GM12892 (cell line): ENCODE measurements at places on chromosomes 12 and 14.

GRCh38 chr12:67671892-67672291, 23.3 kb downstream of the DYRK2 start:
- no peak for DNase-seq

DNA sequence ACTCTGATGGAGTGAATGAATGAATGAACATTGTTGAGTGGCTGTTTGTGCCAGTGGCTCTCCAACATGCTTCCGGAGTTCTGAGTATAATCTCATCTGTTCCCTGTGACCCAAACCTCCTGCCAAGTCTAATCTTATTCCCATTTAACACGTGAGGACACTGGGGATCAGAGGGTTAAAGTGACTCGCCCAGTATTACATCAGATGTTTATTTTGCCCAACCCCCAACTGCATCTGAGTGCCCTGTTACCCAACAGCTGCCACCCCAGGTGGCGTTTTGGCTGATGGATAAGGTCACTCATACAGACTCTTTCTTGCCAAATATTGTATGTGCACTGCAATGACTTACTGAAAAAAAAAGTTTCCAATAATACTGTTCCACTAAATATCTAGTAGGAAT, 210.9 kb downstream of the EXOC5 start:
- no peak for DNase-seq

DNA sequence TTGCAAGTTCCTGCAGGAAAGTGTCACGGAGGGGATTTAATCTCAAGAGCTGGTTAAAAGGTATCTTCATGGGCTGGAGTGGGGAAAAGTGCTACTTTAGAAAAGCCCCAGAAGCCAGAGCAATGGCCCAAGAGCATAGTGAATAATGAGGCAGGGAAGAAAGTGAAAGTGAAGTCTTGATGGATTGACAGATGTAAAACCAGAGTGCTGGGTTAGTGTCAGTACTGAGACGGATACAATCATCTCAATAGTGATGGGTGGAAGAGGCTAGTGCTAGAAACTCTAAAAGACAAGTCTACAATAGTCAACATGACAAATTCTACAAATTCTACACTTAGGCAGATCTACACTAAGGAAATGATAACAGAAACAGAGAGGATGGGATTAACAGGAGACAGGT, 68.1 kb downstream of the CIT start:
- no peak for DNase-seq

GRCh38 chr12:116476227-116476822, 82.9 kb upstream of the MAP1LC3B2 start:
- no peak for DNase-seq

GRCh38 chr12:32240162-32240561, 133.5 kb downstream of the BICD1 start:
- DNase-seq, result no peak

DNA sequence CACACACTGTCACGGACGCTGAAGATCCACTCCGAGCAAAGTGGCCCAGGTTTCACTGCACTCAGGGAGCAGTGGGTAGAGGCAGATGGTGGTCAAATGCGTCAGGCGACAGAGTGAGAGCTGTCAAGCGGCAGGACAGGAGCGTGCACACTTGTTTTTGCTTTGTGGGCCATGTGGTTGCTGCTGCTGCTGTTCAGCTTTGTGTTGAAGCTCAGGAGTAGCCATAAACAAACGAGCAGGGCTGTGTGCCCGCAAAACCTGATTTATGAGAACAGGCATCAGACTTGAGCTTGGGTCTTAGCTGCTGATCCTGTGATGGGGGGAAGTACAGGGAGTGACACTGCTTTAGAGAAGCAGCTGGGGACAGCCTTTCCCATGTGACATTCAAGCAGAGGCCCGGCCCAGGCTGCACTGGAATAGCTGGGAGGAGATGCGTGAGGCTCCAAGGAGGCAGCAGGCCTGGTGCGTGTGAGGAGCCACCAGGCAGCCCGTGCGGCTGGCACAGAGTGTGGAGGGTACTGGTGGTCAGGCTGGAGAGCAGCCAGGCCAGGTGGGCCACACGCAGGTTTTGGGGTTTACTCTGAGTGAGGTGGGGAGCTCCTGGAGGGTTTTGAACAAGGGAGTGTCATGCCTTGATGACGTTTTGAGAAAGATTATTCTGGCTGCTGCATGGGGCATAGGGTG, 31.1 kb upstream of the ASPG start:
- DNase-seq, result no peak

DNA sequence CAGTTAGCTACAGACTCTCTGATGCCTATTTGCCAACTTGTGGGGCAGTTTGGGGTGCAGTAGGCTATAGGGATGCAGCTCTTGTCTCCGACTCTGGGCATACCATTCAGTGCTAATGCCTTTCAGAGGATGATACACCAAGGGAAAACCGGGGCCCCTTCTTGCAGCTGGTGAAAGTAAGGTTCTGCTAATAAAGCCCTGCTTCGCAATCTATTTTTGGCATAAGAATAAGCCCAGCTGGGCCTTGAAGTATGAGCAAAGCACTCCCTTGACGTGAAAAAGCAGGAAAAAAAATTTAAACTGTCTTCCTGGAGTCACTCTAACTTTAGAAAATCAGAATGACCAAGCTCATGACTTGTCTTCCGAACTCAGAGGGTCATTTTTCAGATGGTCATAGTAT, 124.1 kb upstream of the RBM19 start:
- no peak for DNase-seq

GRCh38 chr12:93780101-93780641, 103.0 kb downstream of the CRADD start:
- no peak for DNase-seq

DNA sequence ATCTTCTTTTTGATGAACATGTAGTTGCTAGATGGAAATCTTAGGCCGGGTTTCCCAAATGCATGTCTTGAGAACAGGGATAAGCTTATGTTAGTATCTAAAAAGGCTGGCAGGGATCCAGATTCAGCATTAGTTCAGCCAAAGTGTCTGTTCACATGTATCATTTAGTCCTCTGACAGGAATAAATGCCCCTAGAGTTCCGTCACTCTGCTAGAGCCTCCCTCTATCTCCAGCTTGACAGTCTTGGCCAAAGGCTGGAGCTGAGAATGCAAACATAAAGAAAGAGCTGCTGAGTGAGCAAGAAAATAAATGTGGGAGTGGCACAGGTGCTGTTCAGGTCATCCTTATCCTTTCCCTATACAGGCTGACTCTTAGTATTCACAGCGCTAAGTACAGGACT, 13.8 kb upstream of the NELL2 start:
- DNase-seq, result no peak

DNA sequence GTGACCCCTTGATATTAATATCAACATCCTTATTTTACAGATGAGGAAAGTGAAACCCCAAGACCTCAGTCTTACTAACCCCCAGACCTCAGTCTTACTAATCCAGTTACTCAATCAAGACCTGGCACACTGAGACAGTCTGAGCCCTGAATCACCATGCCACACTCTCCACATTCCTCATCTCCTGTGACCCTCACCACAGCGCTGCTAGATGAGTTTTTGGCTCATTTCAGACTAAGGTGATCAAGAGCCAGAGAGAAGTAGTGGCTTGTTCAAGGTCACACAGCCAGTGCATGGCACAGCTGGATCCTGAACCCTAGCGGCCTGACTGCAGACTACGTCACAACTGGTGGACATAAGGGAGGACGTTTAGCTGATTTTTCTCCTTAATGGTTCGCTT, 579.2 kb downstream of the BCL11B start:
- no peak for DNase-seq

DNA sequence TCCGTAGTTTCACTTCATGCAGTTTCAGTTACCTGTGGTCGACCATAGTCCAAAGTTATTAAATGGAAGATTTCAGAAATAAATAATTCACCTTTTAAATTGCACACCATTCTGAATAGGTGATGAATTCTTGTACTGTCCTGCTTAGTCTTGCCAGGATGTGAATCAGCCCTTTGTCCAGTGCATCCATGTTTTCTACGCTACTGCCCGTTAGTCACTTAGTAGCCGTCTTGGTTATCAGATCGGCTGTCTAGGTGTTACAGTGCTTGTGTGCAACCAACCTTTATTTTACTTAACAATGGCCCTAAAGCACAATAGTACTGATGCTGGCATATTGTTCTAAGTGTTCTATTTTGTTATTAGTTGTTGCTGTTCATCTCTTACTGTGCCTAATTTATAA, 146.7 kb downstream of the ACSS3 start:
- DNase-seq, result no peak

GRCh38 chr12:89775986-89776365, 67.3 kb upstream of the ATP2B1 start:
- no peak for DNase-seq

- DNase-seq, result no peak
Observed at GRCh38 chr12:1093166-1093751, 102.2 kb downstream of the ERC1 start.

DNA sequence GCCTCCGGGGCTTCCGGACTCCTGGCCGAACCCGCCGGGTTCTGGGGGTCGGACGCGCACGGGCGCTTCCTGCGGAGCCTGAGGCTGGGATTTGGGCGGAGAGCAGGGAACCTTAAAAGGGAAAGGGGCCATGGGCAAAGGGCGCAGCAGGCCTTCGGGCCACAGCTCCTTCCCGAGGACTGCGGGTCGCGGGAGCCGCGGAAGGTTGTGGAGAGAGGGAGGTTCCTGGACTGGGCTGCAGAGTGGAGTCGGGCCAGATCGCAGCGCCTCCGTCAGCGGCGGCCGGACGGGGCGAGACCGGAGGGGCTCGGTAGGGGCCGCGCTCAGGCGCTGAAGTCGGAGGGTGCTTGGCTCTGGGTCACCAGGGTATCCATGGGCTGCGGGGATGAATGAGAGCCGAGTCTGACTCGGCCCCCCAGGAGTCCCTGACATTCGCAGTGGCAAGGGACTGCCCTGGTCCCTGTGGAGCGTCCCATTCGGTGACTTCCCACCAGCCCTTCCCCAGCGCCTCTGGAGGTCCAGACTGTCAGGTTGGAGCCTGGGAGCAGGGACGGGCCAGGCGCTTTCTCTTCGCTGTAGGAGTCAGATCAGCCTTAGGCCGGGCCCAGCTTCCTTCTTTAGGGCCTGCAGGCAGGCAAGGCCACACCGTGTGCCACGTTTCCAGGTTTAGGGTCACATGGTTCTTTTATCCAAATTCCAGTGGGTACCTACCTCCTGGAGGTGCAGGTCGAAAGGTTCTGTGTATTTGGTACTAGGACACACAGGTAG, 938 bp upstream of the SLC25A29 start:
- DNase-seq, result no peak

DNA sequence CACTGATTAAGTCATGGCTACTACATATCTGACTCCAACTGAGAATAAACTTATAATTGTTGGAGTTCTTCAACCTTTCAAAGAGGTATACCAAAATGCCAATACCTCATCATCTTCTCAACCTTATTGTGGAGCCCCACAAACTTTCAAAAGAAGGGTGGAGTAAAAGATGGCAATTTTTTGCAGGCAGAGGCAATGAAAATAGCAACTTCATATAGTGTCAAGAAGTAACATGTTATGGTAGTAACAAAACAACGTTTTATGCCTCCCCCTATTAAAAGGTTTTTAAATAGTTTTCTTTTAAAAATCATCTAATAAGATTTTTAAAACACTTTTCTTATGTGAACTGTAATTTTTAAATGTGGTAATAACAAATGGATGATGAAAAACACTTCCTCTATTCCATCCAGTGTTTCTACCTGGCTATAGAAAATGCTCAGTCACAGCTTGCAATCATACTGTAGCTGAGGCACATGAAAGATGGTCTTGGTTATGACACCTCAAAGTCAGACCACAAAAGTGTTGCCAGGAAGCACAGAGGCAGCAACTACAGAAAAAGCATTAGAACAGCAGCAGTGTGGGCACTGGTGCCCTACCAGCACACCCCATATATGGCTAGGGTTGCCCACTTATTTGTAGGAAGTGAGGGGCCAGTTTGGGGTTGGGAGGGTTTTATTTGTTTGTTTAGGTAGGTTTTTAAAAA, 7.0 kb downstream of the PPP1R12A start:
- no peak for DNase-seq

GRCh38 chr12:185576-185955, 28.4 kb downstream of the SLC6A12 start:
- no peak for DNase-seq
